Activated CD8-positive, alpha-beta T cell treated with anti-CD3 and anti-CD28 coated beads, Interleukin-2, amount 10 ng/mL, durations not matched to agents 7 days and 5 days (primary cell): ENCODE measurements at places on chromosomes 5 and 9. TPM values are rescaled to one million over a fixed set of nuclear protein-coding genes. Genes with fewer than 3 reads are reported as not detected.

The LECT2 gene
- total RNA-seq = not detected

The ATOX1 gene
- total RNA-seq = 46.6 TPM

The NR5A1 gene
- not detected for total RNA-seq

GRCh38 chr5:65173130-65173525 lies 308.6 kb downstream of the ADAMTS6 start:
- H3K27me3 ChIP-seq = no peaks in the 10 kb centered on the region
- DNase-seq = no peak
- H3K4me1 ChIP-seq = peaks cover 6% of the 10 kb centered on the region
- no peak overlapping the region for H3K27ac ChIP-seq

DNA sequence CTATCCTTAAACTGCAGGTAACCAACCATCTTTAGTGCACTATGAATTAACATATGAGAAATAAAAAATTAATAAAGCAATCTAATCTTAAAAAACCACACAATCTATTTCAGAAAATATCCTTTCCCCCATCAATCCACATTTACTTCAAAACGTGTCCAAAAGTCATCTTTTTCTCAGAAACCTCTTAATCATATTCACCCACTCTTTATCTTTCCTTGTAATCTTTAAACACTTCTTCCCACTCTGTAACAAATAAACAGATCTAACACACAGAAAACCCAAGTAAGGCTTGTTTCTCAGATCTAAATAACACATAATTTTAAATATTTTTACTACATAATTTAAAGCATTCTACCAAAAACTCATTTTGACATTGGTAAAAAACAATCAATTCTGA lies 44.4 kb downstream of the EFCAB9 start:
- no peaks in the 10 kb centered on the region for H3K27me3 ChIP-seq
- H3K4me3 ChIP-seq = no peak overlapping the region
- no peak for DNase-seq
- H3K36me3 ChIP-seq = peaks cover 18% of the 10 kb centered on the region

DNA sequence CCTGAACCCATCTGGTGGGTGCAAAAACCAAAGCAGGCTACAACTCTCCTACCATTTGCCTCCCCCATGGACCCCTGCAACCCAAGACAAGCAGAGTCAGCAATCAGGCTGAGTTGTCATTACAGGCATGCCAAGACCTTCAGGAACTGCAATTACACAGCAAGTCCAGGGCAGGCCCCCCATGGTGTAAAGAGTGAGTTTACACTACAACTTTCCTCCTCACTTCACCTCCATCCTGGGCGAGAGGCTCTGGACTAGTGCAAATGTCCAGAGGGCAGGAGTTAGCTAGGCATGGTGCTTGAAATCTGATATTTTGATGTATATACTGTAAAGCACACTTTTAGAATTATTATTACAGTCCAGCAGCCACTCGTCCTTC lies 7.0 kb upstream of the P4HA2 start:
- no peak overlapping the region for H3K27ac ChIP-seq
- no peak for DNase-seq
- H3K4me1 ChIP-seq = peaks cover 21% of the 10 kb centered on the region
- H3K27me3 ChIP-seq = peaks cover 9% of the 10 kb centered on the region

GRCh38 chr9:115211413-115212124 lies 93.6 kb upstream of the TNC start:
- no peak overlapping the region for H3K4me3 ChIP-seq
- peaks cover 11% of the 10 kb centered on the region for H3K27me3 ChIP-seq
- no peaks in the 10 kb centered on the region for H3K36me3 ChIP-seq
- H3K27ac ChIP-seq = no peak overlapping the region
- no peak for DNase-seq

DNA sequence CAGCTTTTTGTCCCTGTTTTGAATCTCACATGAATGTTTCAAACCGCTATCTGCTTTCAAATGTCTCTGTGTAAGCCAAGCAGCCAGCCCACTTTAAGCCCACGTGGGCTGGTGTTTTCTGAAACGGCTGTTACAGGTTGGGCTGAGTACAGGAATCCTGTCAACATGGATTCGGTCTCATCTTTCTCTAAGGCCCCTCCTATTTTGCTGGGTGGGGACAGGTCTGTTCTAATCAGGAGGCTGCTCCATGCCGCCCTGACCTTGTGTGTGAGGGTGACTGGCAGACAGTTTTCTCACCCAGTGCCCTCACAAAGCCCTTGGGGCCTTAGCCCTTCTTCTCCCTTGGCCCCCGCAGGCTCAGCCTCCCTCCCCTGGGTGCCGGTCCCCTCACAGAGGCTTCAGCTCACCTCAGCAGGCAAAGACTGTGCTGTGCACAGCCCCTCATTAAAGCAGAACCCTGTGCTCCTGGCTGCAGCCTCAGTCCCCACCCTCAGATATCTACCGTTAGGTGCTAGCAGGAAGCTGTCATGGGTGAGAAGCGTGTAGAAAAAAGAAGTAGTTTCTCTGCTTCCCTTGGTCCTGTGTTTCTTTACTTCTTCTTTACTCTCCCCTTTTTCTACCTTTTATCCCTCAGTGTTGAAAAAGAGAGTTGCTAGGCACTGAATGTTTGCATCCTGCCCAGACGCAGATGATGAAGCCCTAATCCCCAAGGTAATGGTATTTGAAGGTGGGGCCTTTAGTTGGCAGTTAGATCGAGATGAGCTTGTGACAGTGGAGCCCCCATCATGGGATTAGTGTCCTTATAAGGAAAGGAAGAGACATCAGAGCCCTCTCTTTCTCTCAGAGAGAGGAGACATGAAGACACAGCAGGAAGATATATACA lies 205.7 kb downstream of the ADAMTS12 start:
- no peaks in the 10 kb centered on the region for H3K36me3 ChIP-seq
- H3K4me1 ChIP-seq = no peaks in the 10 kb centered on the region
- H3K27ac ChIP-seq = no peak overlapping the region
- no peak for DNase-seq

- peaks cover 11% of the 10 kb centered on the region for H3K27me3 ChIP-seq
- peaks cover 27% of the 10 kb centered on the region for H3K4me1 ChIP-seq
- H3K4me3 ChIP-seq = no peak overlapping the region
- no peak for DNase-seq
- no peaks in the 10 kb centered on the region for H3K36me3 ChIP-seq
- no peak overlapping the region for H3K27ac ChIP-seq
Observed at GRCh38 chr9:89555036-89555415, 49.8 kb upstream of the GADD45G start.
